Natural killer cell (primary cell): ENCODE measurements at places on chromosomes 7 and 10. TPM values are rescaled to one million over a fixed set of nuclear protein-coding genes. Genes with fewer than 3 reads are reported as not detected.

DNA sequence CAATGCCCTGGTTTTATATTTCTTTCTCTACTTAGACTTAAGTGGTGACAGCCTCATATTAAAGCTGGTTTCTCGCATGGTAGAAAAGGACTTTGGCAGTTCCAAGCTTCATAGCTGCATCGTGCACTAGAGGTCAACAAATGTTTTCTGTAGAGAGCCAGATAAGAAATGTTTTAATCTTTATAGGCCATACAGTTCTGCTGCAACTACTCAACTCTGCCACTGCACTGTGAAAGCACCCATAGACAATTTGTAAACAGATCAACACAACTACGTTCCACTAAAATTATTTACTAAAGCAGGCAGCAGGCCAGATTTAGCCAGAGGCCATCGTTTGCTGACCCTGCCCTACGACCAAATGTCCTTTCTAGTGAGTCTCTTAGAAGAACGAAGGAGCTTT, 36.7 kb downstream of the CSGALNACT2 start:
- no peak for DNase-seq

DNA sequence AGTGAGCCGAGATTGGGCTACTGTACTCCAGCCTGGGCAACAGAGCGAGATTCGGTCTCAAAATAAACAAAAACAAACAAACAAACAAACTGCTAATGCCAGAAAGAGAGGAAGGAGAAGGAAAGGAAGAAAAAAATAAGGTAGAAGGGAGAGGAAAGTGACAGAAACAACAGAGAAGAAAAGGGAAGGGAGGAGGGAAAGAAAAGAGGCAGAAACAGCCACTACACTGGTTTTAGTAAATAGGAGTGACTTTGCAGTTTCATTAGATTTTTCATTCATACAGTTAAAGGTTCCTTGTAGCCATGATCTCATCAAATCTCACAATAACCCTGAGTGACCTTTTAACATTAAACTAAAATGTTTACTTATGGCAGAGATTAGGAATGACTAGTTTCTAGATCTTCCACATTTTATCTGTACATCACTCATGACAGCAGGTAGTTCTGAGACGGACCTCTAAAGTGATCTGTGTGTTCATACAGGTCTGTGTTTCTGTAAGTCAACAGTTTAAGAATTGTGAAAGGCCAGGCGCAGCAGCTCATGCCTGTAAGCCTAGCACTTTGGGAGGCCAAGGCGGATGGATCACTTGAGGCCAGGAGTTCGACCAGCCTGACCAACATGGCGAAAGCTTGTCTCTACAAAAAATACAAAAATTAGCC, 191.3 kb upstream of the KLF14 start:
- DNase-seq, result no peak

The GRID1 gene
- not detected for total RNA-seq

- DNase-seq, result no peak
Measured at GRCh38 chr10:82228701-82229100, 353.7 kb downstream of the NRG3 start.

The IDI2 gene
- total RNA-seq, result not detected

DNA sequence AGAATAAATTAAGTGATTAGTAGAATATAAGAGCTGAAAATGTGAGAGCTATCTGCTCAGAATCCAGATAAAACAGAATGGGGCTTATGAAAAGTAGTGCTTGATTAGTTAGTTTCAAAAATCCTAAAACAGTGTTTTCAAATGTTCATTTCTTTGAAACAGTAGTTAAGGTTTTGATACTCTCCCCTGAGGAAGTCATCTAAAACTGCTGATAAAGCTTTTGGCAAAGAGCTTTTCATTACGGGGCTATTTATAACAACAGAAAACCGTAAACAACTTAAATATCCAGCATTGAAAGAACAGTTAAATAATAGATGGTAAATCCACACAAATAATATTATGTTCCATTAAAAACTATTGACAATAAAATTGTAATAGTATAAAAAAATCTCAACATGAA, 77.5 kb downstream of the NPSR1 start:
- DNase-seq, result no peak

GRCh38 chr7:148912758-148913541, 28.9 kb upstream of the EZH2 start:
- peak; percentile 47 for DNase-seq

GRCh38 chr10:56057860-56058259, 303.2 kb downstream of the ZWINT start:
- no peak for DNase-seq

GRCh38 chr10:48607356-48608278, 2.7 kb upstream of the ARHGAP22 start:
- DNase-seq, result no peak

The NEUROG3 gene
- not detected for total RNA-seq

DNA sequence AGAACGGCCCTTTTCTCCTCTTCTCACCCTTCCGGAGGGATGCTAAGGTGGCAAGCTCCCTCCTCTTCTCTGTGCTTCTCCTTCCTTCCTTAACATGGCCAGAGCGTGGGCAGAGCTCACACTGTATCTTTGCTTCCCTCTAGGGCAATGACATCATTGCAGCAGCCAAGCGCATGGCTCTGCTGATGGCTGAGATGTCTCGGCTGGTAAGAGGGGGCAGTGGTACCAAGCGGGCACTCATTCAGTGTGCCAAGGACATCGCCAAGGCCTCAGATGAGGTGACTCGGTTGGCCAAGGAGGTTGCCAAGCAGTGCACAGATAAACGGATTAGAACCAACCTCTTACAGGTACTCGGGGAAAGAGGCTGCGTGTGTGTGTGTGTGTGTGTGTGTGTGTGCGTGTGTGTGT, 36.6 kb downstream of the AP3M1 start:
- no peak for DNase-seq

- peak; percentile 90 for DNase-seq
Measured at GRCh38 chr7:37448636-37449361, at the start of gene ELMO1. ELMO1 (minus strand) TSS chr7:37448864; CDS start chr7:37342690, 106,174 bp downstream.

The NPY4R2 gene
- not detected for total RNA-seq

GRCh38 chr10:110850099-110850498, 21.6 kb upstream of the PDCD4 start:
- no peak for DNase-seq

The WNT8B gene
- not detected for total RNA-seq

The CLRN3 gene
- total RNA-seq, result not detected
